ENCODE measurements at places on chromosomes 6 and 20. TPM values are rescaled to one million over a fixed set of nuclear protein-coding genes. Genes with fewer than 3 reads are reported as not detected.

Gene AIG1
- total RNA-seq, result 9.8 TPM

Gene FAM217A
- total RNA-seq, result not detected

Gene SAYSD1
- total RNA-seq, result 16.4 TPM

Gene TBC1D20
- 16.2 TPM for total RNA-seq
